Peyer's patch (tissue), 4 donors: ENCODE measurements at places on chromosomes 5 and 9. TPM values are rescaled to one million over a fixed set of nuclear protein-coding genes. Genes with fewer than 3 reads are reported as not detected.
A peak's percentile ranks its signal among the peaks of the same experiment; 100 is the strongest.

DNA sequence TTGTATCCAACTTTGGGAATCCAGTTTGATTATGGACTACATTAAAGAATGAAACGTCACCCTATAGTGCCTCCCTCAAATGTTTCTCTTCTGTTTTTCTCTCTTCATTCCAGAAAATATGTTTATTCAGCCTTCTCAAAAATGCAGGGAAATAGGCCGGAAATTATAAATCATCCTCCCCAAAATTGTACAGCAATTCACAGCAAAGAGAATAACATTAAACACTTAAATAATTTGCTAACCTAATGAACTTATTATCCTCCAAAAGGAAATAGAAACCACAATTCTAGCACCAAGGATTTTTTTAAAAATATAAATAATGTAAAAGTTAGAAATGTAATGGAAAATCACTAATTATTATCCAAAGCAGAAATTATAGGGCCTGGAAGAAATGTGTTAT, 115.9 kb upstream of the CCNG1 start:
- no peaks in the 10 kb centered on the region for H3K36me3 ChIP-seq
- no peak for DNase-seq
- H3K4me1 ChIP-seq, result no peaks in the 10 kb centered on the region
- no peaks in the 10 kb centered on the region for H3K27me3 ChIP-seq
- H3K27ac ChIP-seq, result no peak overlapping the region

DNA sequence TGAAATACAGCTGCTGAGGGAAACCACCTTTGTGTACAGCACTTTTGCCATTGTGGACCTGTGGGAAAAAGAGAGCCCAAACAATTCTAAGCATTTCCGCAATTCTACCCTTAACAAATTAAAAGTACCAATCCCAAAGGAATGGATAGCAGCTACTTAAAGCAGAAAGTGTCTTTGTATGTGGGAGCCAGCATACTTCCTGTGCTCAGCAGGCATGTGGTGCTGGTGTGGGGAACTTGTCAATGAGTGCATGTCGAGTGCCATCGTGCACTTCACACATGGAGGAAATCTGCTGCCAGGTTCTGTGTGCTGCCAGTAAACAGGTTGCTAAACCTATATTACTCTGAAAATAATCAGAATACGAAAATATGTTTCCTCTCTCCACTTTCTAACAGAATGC, 399.0 kb downstream of the LRRC70 start:
- no peaks in the 10 kb centered on the region for H3K4me1 ChIP-seq
- no peak overlapping the region for H3K4me3 ChIP-seq
- no peak for DNase-seq
- no peak overlapping the region for H3K27ac ChIP-seq
- H3K36me3 ChIP-seq, result no peaks in the 10 kb centered on the region

DNA sequence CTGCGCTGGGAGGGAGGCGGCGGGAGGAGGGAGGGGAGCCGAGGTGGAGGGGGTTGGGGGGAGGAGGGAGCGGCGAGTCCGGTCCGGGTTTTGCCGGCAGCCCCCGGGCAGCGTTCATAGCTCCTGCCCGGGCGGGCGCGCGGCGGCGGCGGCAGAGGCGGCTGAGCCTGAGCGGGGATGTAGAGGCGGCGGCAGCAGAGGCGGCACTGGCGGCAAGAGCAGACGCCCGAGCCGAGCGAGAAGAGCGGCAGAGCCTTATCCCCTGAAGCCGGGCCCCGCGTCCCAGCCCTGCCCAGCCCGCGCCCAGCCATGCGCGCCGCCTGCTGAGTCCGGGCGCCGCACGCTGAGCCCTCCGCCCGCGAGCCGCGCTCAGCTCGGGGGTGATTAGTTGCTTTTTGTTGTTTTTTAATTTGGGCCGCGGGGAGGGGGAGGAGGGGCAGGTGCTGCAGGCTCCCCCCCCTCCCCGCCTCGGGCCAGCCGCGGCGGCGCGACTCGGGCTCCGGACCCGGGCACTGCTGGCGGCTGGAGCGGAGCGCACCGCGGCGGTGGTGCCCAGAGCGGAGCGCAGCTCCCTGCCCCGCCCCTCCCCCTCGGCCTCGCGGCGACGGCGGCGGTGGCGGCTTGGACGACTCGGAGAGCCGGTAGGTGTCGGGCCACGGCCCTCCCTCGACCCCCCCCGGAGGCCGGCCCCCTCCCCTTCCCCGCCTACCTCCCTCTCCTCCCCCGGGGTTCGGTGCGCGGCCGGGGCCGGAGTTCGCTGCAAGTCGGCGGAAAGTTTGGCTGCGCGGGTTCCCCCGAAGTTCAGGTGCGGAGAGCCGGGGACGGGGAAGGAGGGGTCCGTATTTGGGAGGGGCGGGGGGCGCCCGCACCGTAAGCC, at the start of gene CXXC5:
Gene CXXC5, plus strand, starts transcription at position 145 of the 877 bp plus-strand sequence. CDS start 32,175 bp downstream, outside the sequence.
- peak; percentile 88 for DNase-seq
- H3K27ac ChIP-seq, result peak within 1 kb of the TSS; percentile 86
- H3K4me3 ChIP-seq, result peak within 1 kb of the TSS; percentile 95
- H3K27me3 ChIP-seq, result no peaks in the 10 kb centered on the region
- H3K4me1 ChIP-seq, result peaks cover 19% of the 10 kb centered on the region

DNA sequence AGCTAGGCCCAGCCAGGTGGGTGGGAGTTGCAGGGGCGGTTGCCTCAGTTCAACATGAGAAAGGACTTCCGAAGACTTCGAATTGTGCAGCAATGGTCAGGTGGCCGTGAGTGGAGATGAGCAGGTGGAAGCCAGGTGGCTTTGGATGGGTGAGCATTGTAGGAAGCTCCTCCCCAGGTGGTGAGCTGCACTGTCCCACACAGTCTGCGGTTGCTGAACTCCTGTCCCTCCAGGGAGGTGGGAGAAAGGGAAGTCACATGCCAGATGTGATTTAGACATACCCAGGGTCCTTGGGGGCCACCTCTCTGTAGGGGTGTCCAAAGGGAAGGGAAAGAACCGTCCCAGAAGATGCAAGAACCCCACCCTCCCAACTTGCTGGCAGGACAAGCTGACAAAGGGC, 30.4 kb downstream of the COL15A1 start:
- no peaks in the 10 kb centered on the region for H3K27me3 ChIP-seq
- H3K36me3 ChIP-seq, result no peaks in the 10 kb centered on the region
- no peak overlapping the region for H3K4me3 ChIP-seq
- no peaks in the 10 kb centered on the region for H3K4me1 ChIP-seq

- H3K27ac ChIP-seq, result peak overlapping the region; percentile 67
- H3K4me3 ChIP-seq, result no peak overlapping the region
- no peaks in the 10 kb centered on the region for H3K27me3 ChIP-seq
Measured at GRCh38 chr9:91161465-91162300, 200.0 kb downstream of the AUH start.

Gene FOXD4L4
- 0.67 TPM for total RNA-seq

Gene TPPP
- 60.5 TPM for total RNA-seq

Gene GGTA1
- total RNA-seq, result 0.88 TPM
